ENCODE measurements at places on chromosomes 1 and 21.
A peak's percentile ranks its signal among the peaks of the same experiment; 100 is the strongest.

- no peak overlapping the region for H3K27ac ChIP-seq
- no peak for DNase-seq
- H3K36me3 ChIP-seq, result no peaks in the 10 kb centered on the region
- no peak overlapping the region for H3K4me3 ChIP-seq
- H3K27me3 ChIP-seq, result no peaks in the 10 kb centered on the region
- no peaks in the 10 kb centered on the region for H3K4me1 ChIP-seq
These were observed 803.7 kb downstream of the KCNT2 start for GRCh38 chr1:195804547-195804946.

DNA sequence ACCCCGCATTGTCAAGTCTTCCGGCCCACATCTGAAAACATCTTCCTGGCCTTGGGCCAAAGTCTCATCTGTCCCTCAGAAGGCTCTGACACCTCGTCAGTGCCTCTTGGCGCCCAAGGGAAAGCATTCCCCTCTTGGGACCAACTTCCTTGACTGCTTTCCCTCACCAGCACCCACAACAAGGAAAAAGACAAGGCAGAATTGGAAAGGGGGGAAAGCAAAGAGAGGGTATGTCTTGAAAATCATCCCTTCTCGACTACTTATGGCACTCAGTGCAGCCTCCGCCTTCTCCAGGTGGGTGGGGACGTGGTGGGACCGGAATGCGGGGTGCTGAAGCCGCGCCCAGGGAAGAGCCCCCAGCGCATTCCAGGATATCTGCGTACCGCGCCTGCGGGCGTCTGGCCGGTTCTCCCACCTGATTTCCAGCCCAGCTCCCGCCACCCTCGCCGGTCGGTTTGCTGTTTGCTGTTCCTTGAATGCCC is 554 bp upstream of the SLC39A1 start:
- H3K4me1 ChIP-seq, result peaks cover 45% of the 10 kb centered on the region
- H3K27me3 ChIP-seq, result no peaks in the 10 kb centered on the region
- H3K27ac ChIP-seq, result peak overlapping the region; percentile 96
- peaks cover 8% of the 10 kb centered on the region for H3K36me3 ChIP-seq

DNA sequence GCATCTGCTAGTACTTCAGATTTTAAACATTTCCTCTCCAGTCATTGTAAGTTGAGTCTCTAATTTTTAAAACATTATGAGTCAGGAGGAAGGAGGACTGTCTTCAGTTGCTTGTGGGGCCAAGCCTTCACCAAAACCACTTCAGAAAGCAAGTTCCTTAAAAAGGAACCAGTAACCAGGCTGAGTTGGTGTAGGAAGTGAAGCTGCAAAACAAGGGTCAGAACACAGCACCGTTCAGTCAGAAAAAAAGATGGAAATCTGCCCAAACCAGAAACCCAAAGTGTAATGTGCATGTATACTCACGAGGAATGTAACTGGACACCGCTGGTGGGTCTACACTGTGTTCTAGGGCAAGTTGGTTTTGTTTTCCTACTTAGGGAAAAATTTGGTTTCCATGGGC is 402.1 kb downstream of the SETD4 start:
- H3K36me3 ChIP-seq, result no peaks in the 10 kb centered on the region
- no peak for DNase-seq

DNA sequence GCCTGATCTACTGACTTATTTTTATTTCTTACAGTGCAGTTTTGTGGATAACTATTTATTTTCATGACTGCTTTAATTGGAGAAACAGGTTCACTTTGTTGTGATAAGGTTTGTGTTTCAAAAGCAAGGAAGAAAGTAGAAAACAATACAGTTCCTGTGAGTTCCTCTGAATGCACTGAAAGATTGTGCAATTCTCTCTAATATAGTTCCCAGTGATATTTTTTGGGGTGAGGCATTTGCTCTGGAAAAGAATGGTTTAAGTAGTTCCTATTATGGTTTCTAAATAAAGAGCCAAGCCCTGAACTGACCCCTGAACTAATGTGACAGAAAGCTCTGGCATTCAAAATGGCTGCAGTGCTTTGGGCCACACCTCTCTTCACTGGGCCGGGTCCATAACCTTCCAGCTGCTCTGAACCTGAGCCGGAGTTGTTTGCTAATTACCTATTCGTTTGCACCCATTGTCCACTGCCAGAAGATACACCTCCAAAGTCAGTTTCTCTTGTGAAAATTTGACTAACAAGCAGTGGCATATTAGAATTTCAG is 56.6 kb upstream of the VTCN1 start:
- H3K27ac ChIP-seq, result no peak overlapping the region
- no peak overlapping the region for H3K4me3 ChIP-seq
- no peaks in the 10 kb centered on the region for H3K4me1 ChIP-seq
- no peaks in the 10 kb centered on the region for H3K36me3 ChIP-seq

DNA sequence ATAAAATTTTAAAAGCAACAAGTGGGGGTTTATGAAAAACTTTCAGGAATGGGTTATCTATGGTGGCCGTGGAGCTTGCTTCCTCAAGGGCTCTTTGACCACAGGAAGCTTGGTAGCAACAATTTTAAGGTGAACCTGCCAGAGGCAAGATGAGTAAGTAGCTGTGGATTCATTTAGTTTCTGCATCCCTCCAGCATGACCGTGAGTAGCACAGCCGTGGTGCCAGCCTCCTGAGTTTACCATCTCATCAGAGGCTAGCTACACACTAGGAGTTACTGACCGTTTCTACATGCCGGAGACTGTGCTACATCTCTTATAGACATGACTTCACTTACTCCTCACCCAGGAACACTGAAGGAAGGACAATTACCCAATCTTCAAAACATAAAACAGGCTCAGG is 30.1 kb upstream of the PLEKHG5 start:
- H3K4me1 ChIP-seq, result peaks cover 17% of the 10 kb centered on the region
- H3K4me3 ChIP-seq, result no peak overlapping the region
- H3K27ac ChIP-seq, result no peak overlapping the region
- no peak for DNase-seq
- H3K36me3 ChIP-seq, result peaks cover 29% of the 10 kb centered on the region

DNA sequence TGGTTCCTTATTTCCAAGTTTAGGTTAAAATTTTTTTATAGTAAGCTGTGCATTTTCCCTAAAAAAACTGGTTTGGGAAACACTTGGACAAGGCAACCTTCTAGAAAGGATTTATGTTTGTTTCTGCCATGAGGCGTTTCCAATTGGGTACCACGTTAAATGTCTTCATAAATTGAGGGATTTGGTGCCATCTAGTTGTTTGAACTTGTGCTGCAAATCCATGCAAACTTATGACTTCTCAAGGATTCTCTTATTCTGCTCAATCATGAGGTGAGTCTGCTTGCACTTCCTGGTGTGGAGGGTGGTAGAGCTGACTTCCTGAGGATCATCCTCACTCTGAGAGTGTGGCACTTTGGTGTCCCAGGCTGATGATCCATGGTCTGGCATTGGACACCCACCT is 123.3 kb downstream of the PCNX2 start:
- H3K36me3 ChIP-seq, result no peaks in the 10 kb centered on the region
- no peaks in the 10 kb centered on the region for H3K4me1 ChIP-seq
- H3K27ac ChIP-seq, result no peak overlapping the region

DNA sequence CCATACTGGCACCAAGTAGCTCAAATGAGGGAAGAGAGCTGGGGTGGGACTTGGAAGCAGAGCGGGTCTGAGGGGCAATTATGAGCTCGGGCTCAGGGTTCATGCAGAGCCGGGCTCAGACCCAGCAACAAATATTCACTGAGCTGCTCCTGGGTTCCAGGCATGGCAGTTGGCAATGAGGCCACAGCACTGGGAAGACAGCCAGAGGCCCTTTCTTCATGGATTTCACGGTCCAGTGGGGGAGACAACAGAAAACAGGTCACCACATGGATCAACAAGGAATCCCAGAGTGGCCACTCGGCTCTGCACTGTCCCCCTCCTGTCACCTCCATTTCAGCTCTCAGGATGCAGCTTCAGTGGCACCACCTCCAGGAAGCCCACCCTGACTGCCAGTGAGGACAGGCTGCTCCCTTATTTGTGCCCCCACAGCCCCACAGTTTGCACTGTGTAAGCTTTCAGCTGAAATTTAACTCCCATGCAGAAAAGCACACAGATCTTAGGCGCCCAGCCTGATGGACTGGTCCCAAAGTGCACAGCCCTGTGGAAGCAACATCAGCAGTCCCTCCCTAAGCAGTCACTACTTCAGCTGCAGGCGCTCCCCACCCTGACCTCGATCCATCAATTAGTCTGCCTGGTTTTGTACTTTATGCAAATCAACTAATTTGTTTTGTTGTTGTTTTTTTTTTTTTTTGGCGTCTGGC is 22.4 kb downstream of the ARHGEF19 start:
- DNase-seq, result no peak
- peak overlapping the region; percentile 93 for H3K27ac ChIP-seq
- no peaks in the 10 kb centered on the region for H3K27me3 ChIP-seq
- no peaks in the 10 kb centered on the region for H3K36me3 ChIP-seq

DNA sequence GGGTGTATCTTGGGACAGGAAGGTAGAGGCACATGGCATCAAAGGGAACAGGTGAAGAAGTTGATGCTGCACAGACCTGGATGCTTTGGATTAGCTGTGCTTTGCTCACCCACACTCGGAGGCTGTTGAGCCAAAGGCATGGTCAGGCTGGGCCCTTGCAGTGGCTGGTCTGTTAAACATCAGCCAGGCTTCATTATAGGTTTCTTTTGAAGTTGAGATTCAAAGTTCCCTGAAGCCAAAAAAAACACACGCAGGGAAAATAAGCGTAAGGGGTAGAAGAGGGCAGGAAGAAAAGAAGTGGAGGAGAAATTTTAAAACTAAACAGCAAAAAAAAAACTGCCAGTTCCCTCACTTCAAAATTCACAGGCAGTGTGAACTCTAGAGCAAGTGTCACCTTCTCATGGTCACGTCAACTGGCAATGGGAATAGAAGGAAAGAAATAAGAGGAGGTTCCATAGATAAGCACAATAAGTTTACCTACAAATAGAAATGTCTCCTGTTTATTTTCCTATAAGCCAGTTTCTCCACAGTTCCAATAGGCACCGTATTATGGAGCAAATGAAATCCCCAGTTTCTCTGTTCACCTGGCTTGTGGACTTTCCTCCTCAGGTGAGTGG is 139.5 kb downstream of the PAPPA2 start:
- no peak overlapping the region for H3K27ac ChIP-seq
- H3K36me3 ChIP-seq, result no peaks in the 10 kb centered on the region
- no peaks in the 10 kb centered on the region for H3K27me3 ChIP-seq
- no peaks in the 10 kb centered on the region for H3K4me1 ChIP-seq

DNA sequence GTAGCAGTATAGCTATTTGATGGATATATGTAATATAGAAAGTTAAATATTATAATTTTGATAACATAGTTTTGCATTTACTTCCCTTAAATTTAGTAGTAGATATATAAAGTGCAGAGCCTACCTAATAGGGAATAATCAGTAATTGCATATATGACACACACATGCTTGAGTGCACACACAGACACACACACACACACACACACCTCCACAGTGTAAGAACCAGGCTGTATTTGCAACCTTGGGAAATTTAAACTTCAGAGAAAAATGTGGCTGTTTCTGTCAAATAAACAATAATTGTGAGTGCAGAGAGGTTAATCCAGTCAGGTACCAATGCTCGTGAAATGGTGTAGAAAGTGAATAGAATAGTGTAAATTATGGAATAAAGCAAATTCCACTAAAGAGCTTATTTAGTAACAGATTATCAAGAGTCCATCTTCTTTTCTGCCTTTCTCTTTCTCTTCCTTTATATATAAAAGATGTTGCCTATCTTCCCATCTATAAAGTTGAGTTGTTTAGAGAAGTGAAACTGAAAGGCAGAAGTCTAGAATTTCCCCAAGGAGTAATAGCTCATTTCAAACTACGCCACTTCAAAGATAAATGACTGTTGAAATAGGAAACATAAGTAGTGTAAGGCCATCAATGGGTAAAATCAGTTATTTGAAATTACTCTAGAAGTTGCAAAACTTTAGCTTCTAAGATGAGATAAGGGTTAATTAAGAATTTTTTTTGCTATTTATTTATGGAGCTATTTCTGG is 273.7 kb downstream of the SRGAP2C start:
- no peaks in the 10 kb centered on the region for H3K4me1 ChIP-seq
- no peak overlapping the region for H3K27ac ChIP-seq
- DNase-seq, result no peak
- H3K36me3 ChIP-seq, result no peaks in the 10 kb centered on the region

GRCh38 chr1:215665215-215665614 is 98.1 kb downstream of the KCTD3 start:
- H3K36me3 ChIP-seq, result no peaks in the 10 kb centered on the region
- no peak for DNase-seq
- no peaks in the 10 kb centered on the region for H3K4me1 ChIP-seq

DNA sequence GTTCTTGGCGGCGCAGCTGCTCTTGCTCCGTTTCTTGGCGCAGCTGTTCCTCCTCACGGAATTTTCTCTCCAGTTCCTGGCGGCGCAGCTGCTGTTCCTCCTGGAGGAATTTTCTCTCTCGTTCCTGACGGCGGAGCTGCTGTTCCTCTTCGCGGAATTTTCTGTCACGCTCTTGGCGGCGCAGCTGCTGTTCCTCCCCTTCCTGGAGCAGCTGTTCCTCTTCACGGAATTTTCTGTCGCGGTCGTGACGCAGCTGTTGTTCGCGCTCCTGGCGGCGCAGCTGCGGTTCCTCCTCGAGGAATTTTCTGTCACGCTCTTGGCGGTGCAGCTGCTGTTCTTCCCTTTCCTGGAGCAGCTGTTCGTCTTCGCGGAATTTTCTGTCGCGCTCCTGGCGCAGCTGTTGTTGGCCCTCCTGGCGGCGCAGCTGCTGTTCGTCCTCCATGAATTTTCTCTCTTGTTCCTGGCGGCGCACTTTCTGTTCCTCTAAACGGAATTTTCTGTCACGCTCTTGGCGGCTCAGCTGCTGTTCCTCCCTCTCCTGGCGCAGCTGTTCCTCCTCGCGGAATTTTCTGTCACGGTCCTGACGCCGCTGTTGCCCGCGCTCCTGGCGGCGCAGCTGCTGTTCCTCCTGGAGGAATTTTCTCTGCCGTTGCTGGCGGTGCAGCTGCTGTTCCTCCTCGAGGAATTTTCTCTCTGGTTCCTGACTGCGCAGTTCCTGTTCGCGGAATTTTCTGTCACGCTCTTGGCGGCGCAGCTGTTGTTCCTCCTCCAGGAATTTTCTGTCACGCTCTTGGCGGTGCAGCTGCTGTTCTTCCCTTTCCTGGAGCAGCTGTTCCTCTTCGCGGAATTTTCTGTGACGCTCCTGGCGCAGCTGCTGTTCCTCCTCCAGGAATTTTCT is 7.0 kb downstream of the TCHH start:
- no peak overlapping the region for H3K27ac ChIP-seq
- peak overlapping the region; percentile 55 for H3K4me3 ChIP-seq
- H3K27me3 ChIP-seq, result peaks cover 100% of the 10 kb centered on the region
- peaks cover 31% of the 10 kb centered on the region for H3K4me1 ChIP-seq

- H3K4me3 ChIP-seq, result no peak overlapping the region
- no peak overlapping the region for H3K27ac ChIP-seq
- H3K4me1 ChIP-seq, result no peaks in the 10 kb centered on the region
These were observed 7.5 kb downstream of the CCDC27 start for GRCh38 chr1:3759796-3760195.

GRCh38 chr1:39499668-39500067 is 8.2 kb downstream of the BMP8A start:
- no peak overlapping the region for H3K4me3 ChIP-seq
- H3K27ac ChIP-seq, result no peak overlapping the region
- H3K4me1 ChIP-seq, result no peaks in the 10 kb centered on the region
- no peak for DNase-seq

DNA sequence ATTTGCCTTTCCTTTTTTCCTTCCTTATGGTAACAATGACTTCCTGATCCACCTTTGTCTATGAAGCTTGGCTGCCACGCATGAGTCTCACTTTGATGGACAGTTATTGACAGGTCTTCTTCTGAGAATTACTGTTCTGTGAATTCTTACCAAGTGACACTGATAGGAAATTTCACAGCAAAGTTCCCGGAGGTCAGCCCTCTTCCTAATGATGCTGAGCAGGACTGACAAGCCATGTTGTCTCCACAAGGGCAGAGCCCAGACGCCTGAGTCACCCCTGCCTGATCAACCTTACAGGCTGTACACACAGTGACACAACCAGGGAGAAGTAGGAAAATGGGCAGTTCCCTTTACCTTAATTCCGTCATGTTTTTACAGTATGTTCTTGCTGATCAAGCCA is 44.2 kb downstream of the ZC3H11B start:
- no peaks in the 10 kb centered on the region for H3K36me3 ChIP-seq
- no peak overlapping the region for H3K27ac ChIP-seq
- H3K4me3 ChIP-seq, result no peak overlapping the region
- no peaks in the 10 kb centered on the region for H3K4me1 ChIP-seq
